ENCODE measurements at places on chromosomes 3 and 15.

DNA sequence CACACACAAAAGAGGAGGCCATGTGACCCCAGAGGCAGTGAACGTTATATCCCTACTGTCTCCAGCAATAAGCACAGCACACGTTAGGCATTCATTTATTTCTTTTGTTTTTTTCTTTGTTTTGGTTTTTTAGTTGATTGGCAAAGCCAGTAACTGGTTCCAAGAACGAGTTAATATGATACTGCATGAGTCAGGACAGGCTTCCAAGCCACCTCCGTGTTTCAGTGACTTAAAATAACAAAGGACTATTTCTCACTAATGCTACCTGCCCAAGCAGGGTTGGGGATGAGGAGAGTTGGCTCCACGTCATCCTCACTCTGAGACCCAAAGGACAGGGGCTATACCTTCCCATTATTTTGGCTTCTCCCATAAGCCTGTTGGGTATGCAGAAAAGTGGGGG, 130.5 kb downstream of the ST8SIA2 start:
- no peak for DNase-seq

GRCh38 chr3:175778994-175779393, 919.9 kb downstream of the NAALADL2 start:
- no peak for DNase-seq

- DNase-seq: no peak
Measured at GRCh38 chr15:85621094-85621493, 173.6 kb downstream of the KLHL25 start.

DNA sequence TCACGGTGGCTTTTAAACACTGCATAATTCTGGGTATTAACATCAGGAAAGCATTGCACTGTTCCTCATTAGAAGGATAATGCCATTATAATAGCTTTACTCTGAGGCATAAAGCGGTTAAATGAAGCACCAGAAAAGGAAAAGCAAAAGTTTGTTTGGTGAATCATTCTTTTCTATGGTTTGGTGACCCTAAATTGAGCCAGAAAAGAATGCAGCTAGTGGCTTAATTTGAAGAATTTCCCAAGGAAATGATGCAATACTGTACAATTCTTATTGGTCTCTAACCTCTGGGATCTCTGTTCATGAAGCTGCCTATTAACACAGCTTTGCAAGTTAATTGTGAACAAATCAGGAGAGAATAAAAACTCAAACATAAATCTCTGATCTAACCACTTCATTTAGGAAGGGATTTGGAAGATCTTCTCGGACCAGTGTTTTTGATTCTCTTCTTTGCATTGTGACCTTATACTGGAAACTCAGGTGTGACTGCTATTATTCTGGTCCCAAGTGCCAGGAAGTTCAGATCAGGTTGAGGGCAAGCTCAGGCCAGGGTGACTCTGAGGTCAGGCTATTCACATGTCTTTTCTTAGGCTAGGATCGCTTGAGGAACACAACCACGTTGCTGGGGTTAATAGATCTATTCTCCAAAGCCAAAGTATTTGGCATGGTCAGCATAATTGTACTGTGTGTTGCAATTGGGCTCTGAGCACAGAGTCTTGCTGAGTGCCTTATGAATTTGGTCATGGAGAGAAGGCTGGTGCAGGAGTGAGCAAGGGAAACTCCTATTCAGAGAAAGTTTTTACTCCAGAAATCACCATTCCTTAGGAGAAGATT, 11.3 kb upstream of the DLG1 start:
- DNase-seq: no peak

- DNase-seq: no peak
Measured at GRCh38 chr15:62087671-62088352, 21.0 kb downstream of the C2CD4A start.

- no peak for DNase-seq
Measured at GRCh38 chr3:54935869-54936268, 8.0 kb upstream of the LRTM1 start.

DNA sequence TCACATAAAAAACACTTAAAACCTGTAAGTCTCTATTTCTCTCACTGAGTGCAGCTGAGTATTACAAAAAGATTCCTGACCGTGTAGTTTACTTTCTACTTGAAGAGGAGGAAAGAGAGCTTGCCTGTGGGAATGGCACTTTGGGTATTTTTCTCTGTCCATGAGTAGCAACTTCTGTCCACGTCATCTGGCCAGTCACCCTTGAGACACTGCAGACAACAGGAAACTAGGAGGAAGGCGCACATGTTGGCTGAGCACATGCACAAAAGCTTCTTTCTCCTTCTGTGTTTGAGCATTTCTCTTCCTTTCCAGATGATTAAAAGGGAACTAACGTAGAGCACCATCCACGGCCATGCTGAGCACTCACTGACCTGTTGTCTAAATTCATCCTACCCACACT, 19.7 kb downstream of the STARD5 start:
- no peak for DNase-seq

DNA sequence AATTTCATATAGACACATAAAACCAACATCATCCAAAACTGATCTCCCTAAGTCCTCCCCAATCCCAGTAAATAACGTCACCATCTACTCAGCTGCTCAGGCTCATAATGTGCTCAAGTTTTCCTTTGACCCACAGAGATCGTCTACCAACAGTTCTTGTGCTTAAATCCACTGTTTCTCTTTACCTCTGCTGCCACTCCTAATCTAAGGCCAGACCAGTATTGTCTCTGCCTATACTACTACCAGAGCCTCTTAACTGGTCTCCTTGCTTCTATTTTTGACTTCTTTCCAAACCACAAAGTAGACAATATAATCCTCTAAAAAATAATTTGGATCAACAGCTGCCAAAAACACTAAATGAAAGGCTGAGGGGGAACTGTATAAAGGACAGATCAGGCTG, 65.3 kb downstream of the CLASP2 start:
- DNase-seq: no peak

DNA sequence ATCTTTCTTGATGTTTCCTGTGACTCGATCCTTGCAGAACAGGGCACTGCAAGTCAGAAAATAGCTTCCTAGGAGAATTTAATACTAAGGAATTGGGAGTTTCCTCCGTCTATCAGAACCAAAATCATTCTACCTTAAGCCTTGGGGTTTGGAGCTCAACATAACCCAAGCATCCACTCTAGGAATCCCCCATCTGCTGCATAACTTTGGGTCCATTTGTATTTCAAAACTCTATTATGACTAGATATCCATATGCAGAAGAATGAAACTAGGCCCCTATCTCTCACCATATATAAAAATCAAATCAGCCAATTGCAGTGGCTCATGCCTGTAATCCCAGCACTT, 61.7 kb upstream of the AKAP13 start:
- no peak for DNase-seq

DNA sequence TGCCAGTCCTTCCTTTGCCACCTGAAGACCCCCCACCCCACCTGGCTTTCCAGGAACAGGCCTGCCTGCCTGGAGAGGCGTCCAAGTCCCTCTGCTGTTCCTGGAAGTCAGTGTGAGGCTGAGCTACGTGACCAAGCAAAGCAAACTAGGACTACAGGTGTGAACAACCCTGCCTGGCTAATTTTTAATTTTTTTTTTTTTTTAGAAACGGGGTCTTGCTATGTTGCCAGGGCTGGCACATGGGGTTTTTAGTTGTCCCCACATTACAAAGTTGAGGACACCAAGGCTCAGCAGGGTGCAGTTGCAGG, 17.4 kb downstream of the HEMK1 start:
- no peak for DNase-seq

GRCh38 chr3:69161587-69162307, 39.4 kb upstream of the LMOD3 start:
- no peak for DNase-seq

DNA sequence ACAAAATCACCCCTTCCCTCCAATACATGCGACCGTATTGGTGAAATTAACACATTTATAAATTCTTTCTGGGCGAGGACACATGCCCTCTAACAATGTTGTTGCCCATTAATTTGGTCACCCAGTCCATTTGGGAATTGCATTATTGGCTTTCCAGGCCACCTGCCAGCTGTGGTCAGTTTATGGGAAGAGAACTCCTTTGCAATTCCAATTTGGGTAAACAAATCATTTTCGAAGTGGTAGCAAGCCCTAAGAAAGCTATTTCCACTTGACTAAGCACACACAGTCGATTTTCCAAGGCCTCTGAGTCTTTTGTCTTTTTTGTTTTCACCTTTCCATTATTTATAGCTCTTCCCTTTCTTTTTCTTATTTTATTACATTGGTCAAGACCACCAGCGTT, 362.3 kb upstream of the RGMA start:
- DNase-seq: no peak

DNA sequence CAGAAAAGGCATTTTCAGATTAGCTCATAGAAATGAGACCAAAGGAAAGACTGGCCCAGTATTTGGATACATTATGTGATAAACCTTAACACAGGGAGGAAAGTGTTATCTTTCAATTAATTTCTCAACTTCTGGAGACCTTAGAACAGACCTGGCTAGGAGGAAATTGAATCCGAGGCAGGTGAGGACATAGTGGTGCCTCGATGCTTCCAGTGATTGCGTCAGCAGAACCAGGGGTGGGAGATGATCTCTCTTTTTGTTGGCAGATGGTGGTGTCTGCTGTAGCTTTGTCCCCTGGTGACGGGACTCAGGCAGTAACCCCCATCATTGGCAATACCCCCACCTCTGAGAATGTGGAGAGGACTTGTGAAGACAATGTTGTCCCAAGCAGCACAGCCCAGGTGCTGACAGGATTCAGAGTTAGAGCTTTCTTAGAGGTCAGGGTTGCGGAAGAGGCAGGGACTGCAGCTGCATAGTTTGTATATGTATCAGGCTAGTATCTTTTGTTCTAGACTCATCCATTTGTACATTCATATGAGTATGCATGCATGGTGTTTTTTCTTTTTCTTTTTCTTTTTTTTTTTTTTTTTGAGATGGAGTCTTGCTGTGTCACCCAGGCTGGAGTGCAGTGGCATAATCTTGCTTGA, 27.9 kb upstream of the MUC20 start:
- no peak for DNase-seq

DNA sequence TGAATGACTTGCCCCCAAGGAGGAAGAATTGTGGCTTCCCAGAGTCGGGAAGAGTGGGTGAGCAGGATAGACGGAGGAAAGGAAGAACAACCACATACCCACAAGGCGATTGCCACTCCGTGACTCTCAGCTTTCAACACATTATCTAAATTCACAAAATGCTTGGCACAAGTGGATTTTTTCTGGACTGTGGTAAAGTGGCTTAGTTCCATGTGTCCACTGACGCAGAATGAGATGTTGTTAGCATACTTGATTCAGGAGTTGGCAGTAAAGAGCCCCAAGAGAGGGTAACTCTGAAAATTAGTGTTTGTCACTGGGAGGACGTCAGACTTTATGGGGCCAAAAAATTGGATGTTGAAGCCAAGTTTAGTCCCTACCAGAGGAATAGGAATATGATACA, 198.8 kb upstream of the CTNNB1 start:
- DNase-seq: no peak

- no peak for DNase-seq
Measured at GRCh38 chr3:143081844-143082778, 37.5 kb upstream of the CHST2 start.

DNA sequence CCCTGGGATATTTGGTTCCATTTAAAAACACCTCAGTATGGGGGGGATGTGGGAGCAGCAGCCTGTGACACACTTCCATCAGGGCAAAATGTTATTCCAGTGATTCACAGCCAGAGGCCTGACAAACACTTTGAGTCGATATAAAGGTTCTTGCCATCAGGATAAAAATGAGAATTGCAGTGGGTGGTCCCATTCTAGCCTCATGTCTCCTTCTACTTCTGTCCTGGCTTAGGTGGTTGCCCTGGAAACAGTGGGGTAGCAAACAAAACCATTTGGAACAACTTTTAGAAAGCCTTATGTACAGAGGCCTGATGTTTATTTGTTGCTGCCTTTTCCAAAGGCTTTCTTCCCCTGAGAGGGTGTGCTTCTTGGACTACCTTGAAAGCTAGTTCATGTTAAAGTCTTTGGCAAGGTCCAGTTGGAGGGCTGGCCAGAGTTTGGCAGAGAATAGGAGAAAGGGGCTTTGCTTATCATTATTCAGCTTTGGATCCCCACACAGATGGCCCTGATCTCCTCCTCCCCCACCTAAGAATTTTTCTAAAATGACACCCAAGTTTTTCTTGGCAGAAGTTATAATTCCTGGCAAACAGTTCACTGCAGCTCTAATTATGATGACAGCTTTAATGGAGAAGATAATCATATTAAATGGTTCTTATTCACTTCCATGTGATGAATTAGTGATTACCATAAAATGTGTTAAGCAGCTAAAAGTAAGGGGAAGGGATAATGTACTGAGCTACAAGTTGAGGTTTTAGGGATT, 84.2 kb upstream of the ZNF280D start:
- DNase-seq: no peak

DNA sequence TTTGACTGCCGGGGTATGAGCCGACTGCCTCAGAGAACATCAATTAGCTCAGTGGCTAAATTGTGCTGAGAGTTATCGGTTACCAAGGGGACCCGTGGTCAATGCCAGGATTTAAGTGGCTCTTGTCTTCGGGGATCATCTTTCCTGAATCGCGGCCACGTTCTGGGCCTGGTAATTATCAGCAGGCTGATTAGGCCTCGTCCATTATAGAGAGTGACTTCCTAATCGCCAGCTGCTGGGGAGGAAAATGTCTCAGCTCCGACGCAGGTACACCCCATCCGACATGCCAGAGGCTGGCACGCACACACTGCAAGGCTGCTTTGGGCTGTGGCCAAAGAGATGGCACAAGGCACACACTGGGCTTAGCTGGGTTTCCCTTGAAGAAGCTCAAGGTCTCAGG, 10.6 kb downstream of the TRH start:
- DNase-seq: no peak

- no peak for DNase-seq
Measured at GRCh38 chr3:23537101-23537551, 268.6 kb upstream of the UBE2E1 start.

GRCh38 chr15:58852347-58852746, 81.1 kb downstream of the SLTM start:
- DNase-seq: no peak

DNA sequence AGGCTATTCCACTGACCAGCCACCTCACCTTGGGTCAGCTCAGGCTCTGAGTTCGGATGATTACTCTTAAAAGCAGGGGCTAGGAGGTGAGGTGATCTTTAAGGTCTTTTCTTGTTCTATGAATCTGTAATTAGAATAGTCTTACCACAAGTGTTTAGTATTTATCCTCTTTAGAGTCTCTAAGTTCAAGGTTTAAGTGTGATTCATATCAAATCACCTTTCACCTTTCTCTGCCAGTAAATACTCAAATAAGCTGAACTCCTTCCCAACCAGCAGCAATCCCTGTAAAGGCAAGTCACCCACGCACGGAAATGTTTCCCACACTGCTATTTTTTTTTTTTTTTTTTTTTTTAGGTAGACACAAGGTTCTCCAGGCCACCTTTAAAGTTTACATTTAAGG, 14.5 kb upstream of the TMEM44 start:
- no peak for DNase-seq

DNA sequence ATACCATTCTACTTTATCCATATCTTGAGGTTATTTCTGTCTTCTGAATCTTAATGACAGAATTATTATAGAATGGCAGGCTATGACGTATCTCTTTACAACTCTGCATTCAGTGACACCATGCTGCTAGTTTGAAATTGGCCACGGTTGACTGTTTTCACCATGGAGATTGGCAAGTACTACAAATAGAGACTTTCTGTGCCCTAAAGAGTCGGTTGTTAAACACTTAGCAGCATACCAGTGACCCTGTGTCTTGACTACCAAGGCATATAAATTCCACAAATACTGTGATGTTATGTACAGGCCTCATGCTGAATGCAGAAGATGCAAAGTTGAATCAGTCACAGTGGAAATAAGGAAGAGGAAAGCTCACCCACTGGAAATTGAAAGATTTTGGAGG, 67.0 kb upstream of the CADPS start:
- DNase-seq: no peak

- DNase-seq: no peak
Measured at GRCh38 chr3:185549122-185549521, 3.3 kb downstream of the LIPH start.

- no peak for DNase-seq
Measured at GRCh38 chr3:1571736-1572135, 478.9 kb downstream of the CNTN6 start.

Measured in stimulated activated CD8-positive, alpha-beta memory T cell treated with anti-CD3 and anti-CD28 coated beads, Interleukin-15, amount 100 ng/mL, for 24 hours (primary cell).